AG09319 (cell line): ENCODE measurements at places on chromosomes 7 and 10.

DNA sequence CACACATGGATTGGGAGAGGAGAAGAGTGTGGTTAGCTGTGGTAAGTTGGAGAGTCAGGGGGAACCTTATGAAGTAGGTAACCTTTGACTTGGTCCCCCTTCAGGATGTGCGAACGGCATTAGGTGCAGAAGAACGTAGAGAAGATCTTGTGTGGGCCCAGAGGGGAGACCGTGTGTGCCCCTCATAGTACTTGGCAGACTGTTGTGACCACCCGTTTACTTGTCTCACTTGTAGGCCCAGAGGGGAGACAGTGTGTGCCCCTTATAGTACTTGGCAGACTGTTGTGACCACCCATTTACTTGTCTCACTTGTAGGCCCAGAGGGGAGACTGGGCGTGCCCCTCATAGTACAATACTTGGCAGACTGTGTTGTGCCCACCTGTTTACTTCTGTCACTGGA, 2.6 kb downstream of the GTPBP4 start:
- DNase-seq, result no peak

DNA sequence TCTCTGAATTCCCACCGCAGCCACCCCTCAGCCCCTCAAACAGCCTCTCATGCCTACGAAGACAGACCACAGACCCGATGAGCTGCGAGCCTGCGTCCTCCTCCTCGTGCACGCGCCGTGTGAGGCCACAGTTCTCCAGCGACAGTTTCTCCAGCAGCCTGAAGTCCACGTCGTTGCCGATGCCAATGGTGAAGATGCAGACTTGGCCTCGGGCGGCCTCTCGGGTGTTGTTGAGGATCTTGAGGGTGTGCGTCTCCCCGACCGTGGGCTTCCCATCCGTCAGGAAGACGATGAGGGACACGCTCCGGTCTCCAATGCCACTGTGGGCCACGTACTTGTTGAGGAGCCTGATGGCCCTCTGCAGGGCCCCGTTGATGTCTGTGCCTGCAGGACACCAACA, 87.1 kb downstream of the ITIH5 start:
- no peak for DNase-seq

GRCh38 chr7:99837649-99838361, 10.0 kb downstream of the CYP3A43 start:
- no peak for DNase-seq

DNA sequence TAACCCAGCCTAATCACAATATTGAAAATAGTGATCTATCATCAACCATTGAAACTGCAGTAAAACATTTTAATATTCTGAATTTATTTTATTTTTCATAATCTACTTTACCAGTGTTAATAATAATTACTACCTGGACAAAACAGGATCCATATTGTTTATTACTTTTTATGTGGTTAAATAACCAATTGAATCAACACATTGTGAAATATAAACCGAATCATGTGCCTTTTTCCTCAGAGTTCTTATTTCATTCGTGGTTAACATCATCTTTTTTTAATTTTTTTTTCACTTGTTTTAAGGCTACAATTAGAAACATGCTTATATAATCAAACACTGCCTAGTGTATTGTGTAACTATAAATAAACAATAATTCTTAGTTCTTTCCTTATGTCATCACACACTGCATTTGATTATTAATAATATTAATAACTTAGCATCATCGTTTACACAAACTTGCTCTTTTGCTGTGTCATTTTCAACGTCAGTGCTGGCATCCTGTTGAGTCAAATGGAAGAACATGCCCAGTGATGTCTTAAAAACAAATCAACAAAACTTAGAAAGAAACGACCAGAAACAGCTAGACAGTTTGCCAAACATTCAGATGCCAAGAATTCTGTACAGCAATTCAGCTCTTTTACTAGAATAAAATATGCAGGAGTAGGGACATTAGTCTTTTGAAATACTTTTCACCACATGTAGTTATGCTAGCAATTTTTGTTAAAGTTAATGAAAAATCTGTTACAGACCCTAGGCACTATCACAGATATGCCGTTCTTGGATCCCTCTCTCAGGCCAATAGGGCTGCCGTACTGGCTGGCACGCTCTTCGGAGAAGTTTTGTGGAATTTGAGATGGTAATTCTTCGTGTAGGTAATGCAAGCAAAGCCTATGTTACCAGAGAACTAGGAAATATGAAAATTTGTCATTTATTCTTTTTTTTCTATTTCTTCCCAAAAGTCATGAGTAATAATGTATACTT, 330.4 kb upstream of the SEMA3A start:
- DNase-seq, result peak; percentile 67

- no peak for DNase-seq
These were observed 49.7 kb downstream of the SLK start for GRCh38 chr10:104016661-104017060.

GRCh38 chr10:121577568-121577967, 20.7 kb downstream of the FGFR2 start:
- no peak for DNase-seq

- DNase-seq, result no peak
These were observed 47.7 kb downstream of the VIPR2 start for GRCh38 chr7:159096736-159097581.

GRCh38 chr7:10662982-10663884, 310.4 kb upstream of the PHF14 start:
- DNase-seq, result no peak

GRCh38 chr10:118873091-118873737, 118.4 kb upstream of the CACUL1 start:
- DNase-seq, result no peak

- no peak for DNase-seq
These were observed 4.1 kb downstream of the MBLAC1 start for GRCh38 chr7:100130608-100131453.

DNA sequence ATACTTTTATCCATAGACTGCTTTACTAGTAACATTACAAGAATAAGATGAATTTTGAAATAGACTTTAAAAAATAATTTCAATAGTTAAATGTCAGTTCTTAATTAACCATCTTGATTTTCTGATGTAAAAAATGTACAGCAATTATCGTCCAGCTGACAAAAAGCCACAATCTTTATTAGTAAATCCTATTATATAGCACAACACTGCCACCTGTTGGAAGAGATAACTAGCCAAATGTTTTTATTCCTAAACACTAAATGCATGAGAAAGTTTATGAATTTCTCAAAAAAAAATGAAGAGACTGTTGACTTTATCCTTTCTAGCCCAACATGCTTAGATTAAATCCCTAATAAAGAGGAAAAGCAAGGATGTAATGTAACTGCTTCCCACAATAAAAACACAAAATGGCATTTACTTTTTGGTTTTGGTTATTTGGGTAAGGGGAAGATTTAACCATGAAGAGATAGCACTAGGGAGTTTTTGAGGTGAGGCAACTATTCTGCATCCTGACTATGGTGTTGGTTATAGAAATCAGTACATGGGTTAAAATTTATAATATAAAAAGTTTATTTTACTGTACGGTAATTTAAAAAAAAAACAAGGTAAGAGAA, 8.0 kb downstream of the COA1 start:
- DNase-seq, result no peak

DNA sequence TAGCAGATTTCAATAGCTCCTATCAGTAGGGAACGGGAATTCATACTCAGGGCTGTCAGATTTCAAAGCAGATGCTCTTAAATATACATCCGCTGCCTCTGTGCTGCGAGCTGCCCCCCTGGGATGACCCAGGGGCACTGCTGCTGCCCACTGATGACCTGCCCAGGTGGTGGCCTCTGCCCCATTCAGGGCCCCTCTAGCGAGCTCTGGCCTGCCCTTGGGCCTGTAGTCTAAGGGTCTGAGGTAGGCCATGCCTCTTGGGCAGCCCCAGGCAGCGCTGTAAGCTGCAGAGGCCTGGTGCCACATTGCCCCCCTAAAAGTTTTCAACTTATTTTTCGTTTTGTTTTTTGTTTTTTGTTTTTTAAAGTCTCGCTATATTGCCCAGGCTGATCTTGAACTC, 50.6 kb upstream of the SH2B2 start:
- no peak for DNase-seq

- DNase-seq, result no peak
These were observed 144.7 kb downstream of the SPAG6 start for GRCh38 chr10:22489975-22490374.

DNA sequence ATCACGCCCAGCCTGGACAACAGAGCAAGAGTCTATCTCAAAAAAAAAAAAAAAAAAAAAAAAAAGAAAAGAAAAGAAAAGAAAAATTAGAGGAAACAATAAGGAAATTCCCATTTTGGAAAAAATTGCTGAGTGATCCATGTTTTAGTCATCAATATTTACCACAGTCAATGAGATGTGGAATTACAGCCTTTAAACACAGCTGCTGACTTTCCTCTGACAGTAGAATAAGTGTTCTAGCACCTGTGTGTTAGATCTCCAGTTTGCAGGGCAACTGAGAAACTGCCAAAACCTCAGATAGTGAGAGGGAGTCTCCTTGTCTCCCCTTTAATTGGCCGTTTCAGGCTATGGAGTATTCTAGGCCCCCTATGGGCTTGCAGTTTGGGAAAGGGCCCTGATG, 520.1 kb downstream of the KCNMA1 start:
- no peak for DNase-seq

- no peak for DNase-seq
These were observed 324.0 kb upstream of the POT1 start for GRCh38 chr7:125253452-125254190.

DNA sequence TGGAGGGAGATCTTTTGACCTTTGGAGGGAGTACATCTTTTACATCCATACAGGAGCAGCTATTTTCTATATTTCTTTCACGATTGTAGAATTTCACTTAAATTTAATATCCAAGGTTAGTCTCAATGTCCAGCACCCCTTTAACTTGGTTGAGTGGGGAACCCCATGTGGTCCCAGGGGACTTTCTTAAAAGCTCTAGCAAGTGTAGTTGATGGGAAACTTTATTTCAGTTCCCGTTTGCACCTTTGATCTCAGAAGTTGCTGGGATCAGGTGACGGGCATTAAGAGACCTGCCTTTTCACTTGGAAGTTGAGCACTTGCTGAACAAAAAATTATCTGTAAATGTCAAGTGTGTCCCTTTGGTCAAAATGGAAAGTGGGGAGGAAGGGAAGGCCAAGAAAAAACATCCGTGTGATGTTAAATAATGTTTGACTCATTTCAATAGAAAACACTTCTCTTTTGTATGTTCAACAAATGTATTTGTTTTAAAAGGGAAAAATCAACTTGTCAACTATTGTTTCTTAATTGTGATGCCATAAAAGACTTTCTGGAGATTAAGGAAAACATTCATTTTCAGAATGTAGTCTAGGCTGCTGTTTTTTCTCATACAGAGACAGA, 370.1 kb upstream of the GALNT17 start:
- no peak for DNase-seq

- DNase-seq, result no peak
These were observed at the start of gene CDHR1 for GRCh38 chr10:84194424-84195043. Gene CDHR1, plus strand, starts transcription at chr10:84194537. Its CDS starts 224 bp downstream, at chr10:84194761.

DNA sequence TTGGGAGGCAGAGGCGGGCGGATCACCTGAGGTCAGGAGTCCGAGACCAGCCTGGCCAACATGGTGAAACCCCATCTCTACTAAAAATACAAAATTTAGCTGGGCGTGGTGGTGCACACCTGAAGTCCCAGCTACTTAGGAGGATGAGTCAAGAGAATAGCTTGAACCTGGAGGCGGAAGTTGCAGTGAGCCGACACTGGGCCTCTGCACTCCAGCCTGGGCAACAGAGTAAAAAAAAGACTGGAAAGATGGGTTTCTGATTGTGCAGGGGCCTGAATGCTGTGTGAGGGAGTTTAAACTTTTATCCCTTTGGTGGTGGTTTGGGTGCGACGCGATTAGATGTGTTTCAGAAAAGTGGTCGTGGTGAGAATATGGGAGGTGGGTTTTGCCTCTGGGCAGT, 1.8 kb downstream of the CHST12 start:
- DNase-seq, result no peak

DNA sequence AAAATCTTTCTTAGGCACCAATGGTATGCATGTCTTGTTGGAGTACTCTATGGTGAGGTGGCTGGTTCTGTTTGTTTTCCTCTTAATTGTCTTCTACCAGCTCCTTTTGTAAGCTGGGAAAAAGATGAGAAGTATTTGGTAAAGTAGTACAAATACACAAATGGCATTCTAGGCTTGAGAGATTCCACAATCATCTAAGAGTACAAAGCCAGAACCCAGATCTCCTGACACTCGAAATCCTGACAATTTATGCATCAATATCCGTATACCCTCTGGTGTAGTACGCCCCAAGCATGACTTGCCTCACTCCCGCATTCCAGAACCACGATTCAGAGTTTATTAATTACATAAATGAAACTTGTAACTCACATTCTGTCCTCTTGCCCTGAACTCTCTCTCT, 43.5 kb downstream of the CDCA7L start:
- DNase-seq, result no peak

DNA sequence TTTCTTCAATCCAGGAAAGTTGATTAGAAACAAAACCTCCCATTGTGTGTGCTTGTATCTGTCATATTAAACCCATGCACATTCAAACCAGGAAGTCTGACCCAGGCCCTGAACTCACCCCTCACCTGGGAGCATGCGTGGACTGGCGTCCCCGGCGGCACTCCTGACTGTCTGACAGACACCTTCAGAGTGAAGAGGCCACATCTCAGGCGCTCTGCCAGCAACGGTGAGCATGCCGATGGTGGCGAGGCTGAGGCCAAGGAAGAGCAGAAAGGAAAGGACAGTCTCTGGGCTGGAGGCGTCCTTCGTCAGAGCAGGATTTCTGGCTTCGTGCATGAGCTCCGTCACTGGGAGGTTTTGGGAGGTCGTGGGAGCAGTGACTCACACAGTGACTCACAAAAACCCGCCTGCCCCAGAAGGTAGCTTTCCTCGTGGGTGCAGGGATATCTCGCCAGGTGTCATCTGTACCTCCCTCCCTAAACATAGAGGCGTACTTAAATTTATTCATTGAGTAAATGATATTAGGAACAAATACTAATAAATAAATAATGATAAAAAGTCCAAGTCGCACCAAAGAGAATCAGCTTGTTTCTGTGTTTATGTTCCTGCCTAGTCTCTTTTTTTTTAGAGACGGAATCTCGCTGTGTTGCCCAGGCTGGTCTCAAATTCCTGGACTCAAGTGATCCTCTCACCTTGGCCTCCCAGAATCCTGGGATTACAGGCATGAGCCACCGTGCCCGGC, 13.5 kb downstream of the IQCE start:
- DNase-seq, result no peak

DNA sequence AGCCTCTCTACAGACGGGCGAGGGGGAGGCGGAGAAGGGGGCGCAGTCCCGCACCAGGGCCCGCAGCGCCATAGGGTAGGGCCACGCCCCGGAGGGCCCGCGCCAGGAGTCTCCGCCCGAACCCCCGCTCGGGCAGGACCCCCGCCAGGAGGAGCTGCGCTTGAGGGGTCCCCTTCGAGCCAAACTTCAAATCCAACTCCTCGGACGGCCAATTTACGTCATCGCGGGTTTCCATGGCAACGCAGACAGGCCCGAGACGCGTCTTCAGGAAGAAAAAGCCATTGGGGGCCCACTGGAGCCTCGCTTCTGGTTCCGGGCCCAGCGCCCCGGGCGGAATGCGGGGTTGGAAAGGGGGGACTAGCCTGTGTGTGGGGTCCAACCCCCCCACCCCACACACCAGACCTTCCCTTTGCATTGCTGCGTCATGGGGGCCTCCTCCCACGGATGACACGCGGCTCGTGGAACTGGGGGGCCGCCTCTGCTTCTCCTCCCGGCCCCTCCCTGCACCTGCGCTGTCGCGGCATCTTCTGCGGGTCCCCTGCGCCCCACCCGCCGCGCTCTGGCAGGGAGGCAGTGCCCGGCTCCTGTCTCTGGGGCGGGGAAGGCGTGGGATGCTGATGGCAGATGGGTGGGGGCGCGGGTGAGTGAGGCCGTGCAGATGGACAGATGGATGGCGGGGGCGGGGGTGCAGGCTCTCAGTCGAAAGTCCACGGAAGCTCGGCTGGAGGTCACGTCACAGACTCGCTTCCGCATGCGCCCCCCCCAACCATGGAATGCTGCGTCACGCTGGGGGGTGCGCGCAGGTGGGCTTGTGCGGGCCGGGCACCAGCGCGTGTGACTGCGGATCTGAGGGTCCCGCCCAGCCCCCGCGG, 1.2 kb downstream of the CALY start:
- DNase-seq, result no peak
